DMS153 (cell line): ENCODE measurements at places on chromosomes 7 and 10.

- no peak for DNase-seq
These were observed 24.4 kb downstream of the CACNA2D1 start for GRCh38 chr7:82419200-82419599.

GRCh38 chr10:99560277-99561126, 27.8 kb downstream of the NKX2-3 start:
- no peak for DNase-seq

- DNase-seq, result no peak
These were observed 34.1 kb downstream of the OSBPL3 start for GRCh38 chr7:24945899-24946298.

GRCh38 chr7:7978860-7979259, 10.3 kb downstream of the GLCCI1 start:
- DNase-seq, result no peak

DNA sequence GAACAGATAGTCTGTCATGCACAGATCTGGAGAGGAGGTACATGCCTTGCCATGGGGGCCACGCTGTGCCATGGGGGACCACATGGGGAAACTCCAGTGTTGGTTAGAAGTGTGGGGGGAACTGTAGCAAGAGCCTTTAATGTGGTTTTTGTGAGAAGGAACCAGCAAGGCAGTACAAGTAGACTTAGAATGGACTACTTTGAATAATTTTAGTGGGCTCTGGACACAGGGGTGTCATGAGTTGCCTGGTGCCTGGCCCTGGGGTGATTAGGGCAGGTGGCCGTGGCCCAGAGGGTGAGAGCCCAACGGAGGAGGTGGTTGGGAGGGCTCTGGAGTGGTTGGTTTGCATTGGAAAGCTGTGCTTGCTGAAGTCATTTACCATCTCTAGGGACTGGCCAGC, 77.2 kb downstream of the CXCL12 start:
- no peak for DNase-seq

DNA sequence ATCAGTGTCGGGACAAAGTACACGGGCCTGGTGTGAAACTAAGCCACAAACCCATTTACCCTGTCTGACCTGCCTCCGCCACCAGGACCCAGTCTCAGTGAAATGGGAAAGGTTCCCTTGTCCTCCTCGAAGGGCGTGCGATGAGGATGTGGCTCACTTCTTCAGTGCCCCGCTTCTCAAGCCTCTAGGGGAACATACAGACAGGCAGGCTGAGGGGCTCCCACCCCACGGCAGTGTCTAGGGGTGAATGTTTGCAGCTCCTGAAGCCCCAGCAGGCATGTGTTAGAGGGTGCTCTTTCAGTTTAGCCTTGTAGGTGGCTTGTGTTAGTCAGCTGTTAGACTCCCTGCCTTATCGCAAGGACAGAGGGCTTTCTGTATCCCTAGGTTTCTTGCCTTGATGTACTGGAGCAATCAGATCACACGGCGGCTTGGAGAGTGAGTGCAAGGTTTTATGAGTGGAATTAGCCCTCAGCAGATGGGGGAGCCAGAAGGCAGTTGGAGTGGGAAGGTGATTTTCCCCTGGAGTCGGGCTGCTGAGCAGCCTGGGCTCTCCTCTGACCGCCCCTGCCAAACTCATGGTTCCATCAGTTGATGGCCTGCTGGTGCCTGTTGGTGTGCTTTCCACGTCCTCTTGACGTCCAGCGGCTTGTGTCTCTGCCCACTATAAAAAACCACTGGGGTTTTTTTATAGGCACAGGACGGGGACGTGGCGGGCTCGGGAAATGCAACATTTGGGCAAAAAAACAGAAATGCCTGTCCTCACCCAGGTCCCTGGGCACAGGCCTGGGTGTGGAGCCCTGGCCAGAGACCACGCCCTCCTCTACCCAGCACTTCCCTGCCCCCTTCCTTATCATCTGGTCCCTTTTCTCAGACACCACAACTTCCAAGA, 759 bp downstream of the NUDT1 start:
- DNase-seq, result no peak

DNA sequence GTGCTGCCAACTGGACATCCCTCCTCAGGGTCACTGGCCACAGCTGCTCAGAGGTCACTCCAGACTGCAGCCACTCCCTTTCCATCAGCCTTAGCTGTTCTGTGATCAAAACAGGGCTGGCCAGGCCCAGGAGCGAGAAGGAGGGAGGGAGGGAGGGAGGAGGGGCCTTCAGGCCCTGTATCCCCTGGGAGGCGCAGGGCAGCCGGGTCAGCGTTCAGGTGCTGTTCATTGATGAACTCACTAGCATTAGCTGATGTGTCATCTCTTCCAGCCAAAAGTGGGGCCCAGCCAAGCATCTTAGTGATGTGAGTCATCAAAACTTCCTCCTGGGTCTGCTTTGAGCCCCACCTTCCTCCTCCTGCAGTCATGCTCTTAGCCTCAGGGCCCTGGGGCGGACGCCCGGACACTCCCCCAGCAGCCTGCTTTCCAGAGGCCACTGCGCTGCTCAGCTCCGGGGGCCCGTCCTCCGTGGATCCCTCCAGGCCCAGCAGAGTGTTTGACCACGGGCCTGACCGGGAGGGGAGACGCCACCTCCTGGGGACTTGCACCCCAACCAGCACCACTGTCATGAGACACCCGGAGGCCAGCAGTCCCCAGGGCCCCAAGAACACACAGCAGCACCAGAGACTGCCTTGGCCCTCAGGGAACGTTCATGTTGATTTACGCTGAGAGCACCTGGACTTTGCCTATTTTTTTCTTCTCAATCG, 149.2 kb downstream of the PRKAG2 start:
- DNase-seq, result no peak

DNA sequence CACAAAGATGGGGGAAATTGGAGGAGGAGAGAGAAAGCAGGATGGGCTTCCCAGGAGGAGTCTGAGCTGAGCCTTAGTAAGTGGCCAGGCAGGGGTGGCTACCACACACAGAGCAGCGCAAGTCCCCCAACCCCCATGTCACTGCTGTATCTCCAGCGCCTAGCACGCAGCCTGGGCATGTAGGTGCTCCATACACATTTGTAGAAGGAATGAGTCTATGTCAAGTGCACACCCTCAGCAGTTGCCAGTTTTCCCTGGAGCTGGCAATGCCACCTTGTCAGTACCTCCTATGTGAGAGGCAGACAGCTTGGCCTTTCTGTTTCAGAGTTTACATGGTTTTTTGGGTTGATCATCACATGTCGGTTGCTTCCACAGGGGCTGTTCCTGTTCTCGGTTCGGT, 116.1 kb downstream of the CLEC2L start:
- DNase-seq, result no peak

- DNase-seq, result no peak
These were observed 52.1 kb downstream of the MPP7 start for GRCh38 chr10:28250782-28251181.

- DNase-seq, result no peak
These were observed 466.5 kb upstream of the NRP1 start for GRCh38 chr10:33800986-33801385.

GRCh38 chr10:92641492-92641891, 48.3 kb upstream of the HHEX start:
- DNase-seq, result no peak

- DNase-seq, result peak; percentile 96
These were observed at the start of gene PPRC1 for GRCh38 chr10:102132563-102133372. Gene PPRC1, plus strand, starts transcription at chr10:102133040. Its CDS starts 29 bp downstream, at chr10:102133069.

- DNase-seq, result no peak
These were observed 446.7 kb downstream of the AUTS2 start for GRCh38 chr7:70044981-70045380.

- no peak for DNase-seq
These were observed 359.8 kb downstream of the PCDH15 start for GRCh38 chr10:54441275-54441674.

- DNase-seq, result no peak
These were observed 6.9 kb downstream of the SMC3 start for GRCh38 chr10:110574420-110574819.

DNA sequence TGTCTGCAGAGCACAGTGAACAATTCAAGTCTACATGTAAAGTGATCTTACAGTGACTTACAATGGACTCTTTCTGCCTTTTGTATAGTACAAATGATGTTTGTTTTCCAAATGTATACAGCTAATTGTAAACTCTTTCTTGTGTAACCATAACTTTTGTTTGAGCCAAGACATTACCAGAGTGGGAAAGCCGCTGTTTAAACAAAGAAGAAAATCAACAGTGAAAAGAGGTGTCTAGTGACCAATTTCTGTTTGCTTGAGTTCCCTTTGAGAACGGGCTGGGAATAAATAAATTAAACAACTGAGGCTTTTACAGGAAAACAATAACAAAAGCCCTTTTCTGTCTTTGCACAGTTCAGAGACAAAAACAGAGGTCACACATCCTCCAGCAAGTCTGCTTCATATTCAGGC, 1163.4 kb downstream of the CNTNAP2 start:
- peak; percentile 95 for DNase-seq

DNA sequence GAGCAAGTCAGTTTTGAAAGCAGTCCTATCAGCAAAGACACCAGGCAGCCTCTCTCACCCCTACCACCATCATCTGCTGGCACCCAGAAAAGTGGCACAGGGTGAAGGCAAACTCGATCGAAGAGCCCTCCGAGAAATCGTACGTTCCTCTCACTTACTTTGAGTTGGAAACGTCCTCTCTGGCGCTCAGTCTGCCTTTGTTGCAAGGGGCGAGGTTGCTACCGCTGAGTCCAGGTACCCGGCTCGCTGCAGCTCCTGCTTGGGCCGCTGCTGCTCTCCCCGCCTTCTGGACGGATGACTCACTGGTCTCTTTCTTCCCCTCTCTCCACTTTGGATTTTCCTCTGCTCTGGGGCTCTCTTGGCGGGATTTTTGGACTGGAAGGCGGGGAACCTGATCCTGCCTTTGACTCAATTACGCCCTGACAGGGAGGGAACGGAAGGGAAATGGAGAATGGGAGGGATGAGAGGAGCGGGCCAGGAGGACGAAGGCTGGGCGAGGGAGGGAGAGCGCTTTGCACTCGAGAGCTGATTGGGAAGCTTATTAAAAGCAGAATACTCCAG, at the start of gene PTN:
Gene PTN, minus strand, starts transcription at position 453 of the 561 bp plus-strand sequence. CDS start 88,760 bp downstream, outside the sequence.
- peak; percentile 17 for DNase-seq

GRCh38 chr10:18271491-18271890, 131.3 kb downstream of the CACNB2 start:
- peak; percentile 38 for DNase-seq

DNA sequence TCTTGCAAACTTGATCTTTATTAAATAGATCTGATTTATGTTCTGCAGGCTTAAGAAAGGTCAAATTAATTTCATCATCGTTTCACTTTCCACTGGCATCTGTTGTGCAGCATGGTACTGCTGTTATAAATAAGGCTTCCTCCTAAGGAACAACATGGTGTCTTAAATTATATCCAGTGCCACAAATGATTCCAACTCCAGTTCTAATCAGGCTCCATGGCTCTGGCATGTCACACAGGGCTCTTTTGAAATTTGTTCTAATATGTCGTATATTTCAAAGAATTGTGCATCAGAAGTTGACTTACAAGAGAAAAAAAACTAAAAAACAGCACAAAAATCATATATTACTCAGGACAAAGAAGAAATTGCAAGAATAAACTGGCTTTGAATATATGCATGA, 1090.8 kb upstream of the CELF2 start:
- no peak for DNase-seq

GRCh38 chr10:31625566-31625965, 303.1 kb downstream of the ARHGAP12 start:
- DNase-seq, result no peak

DNA sequence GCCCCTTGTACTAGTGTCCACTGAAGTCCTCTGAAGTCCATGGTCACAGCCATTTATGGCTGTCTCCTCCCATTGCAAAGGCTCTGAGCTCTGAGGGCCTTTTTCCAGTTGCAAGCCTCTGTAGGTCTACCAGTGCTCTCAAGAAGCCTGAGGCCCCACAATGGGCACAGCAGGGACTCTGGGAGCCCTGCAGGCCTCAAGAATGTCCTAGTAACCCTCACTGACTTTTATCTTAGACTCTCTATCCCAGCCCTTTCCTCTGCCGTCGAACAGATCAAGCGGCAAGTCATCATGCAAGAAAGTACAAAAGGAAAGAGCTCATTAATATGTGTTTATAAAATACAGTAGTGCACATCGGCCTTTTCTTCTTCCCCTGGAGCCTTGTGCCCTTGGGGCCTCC, 23.4 kb downstream of the VWA2 start:
- no peak for DNase-seq

DNA sequence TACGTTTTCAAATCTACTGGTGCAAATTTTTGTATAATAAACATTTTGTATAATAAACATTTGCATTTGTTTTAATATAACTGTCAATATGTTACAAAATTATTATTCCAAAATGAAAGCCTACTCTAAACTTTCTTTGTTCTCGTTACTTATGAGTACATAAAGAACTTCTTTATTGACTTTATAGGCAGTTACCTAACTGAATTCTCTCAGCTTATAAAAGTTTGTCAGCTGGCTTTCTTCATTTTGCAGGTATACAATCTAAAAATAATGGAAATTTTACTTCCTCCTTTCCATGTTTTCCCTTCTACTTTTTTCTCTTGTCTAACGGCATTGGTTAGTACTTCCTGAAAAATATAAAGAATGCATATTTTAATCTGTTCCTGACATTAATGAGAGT, 137.1 kb downstream of the CHCHD3 start:
- no peak for DNase-seq

- DNase-seq, result no peak
These were observed 116.3 kb downstream of the EXOC4 start for GRCh38 chr7:133369130-133369529.

DNA sequence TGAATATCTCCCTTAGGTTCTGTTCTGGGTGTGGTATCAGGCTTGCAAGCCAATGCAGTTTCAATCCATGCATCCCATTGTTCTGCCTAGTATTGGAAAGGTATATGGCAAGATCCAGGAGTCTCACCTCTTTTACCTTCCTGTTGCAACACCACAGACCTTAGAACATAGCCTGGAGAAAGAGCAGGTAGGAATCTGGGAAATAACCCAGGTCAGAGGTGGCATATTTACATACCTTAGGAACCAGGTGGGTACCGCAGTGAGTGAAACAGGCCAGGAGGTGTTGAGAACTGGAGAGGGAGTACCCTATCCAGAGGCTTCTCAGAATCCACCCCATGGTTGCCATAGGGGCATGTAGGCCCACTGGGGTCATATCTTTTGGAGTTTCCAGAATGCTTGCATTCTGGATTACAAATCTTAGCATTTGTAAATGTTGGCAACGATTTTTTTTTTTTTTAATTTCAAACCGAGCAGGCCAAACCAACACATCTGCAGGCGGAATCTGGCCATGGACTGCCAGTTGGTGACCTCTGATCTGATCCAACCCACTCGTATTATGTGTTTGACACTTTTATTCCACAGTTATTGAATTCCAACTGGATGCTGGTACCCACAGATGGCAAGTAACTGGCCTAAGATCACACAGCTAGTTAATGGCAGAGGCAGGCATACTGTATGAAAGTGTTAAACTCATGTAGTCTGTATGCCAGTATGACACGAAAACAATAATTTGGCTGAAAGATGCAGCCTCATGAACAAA, 180.3 kb upstream of the TCF7L2 start:
- DNase-seq, result no peak

GRCh38 chr7:44764081-44764480, 15.4 kb downstream of the ZMIZ2 start:
- DNase-seq, result no peak

DNA sequence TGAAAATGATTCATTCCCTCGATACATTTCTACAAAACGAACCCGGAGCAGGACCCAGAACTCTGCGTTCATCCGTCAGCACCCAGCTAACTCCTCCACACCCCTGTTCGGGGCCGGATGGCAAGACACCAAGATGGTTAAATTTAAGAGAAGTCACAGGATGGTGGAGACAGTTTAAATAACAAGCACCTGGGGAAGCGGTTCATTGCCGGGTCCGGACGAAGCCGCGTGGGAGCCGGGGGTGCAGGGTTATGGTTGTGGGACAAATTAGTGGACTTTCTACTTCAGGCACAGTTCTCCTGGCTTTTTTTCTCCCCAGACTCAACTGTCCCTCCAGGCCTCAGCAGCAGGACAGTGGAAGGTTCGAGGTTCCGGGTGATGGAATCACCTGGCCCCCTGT, 45.4 kb downstream of the ASB13 start:
- DNase-seq, result no peak
